RPMI7951 (cell line): ENCODE measurements at places on chromosomes 5 and 9. TPM values are rescaled to one million over a fixed set of nuclear protein-coding genes. Genes with fewer than 3 reads are reported as not detected.

CTSV gene
- total RNA-seq = 9.1 TPM in 2 replicates

NME5 gene
- 0.29 and 0.36 TPM in 2 replicates for total RNA-seq

C6 gene
- not detected in 2 replicates for total RNA-seq

HTR1A gene
- not detected in 2 replicates for total RNA-seq

NTRK2 gene
- under 0.01 and 0.20 TPM in 2 replicates for total RNA-seq

C9orf50 gene
- not detected in 2 replicates for total RNA-seq

STC2 gene
- 46.1 and 68.5 TPM in 2 replicates for total RNA-seq

ABCA1 gene
- 20.8 TPM in 2 replicates for total RNA-seq

ADRA1B gene
- not detected in 2 replicates for total RNA-seq

MYMK gene
- total RNA-seq = not detected in 2 replicates

UGT3A2 gene
- total RNA-seq = 0.39 TPM in 1 of 2 replicates, not detected in the other

PCDH12 gene
- total RNA-seq = not detected in 2 replicates

COL5A1 gene
- total RNA-seq = 138 and 179 TPM in 2 replicates

FCN1 gene
- total RNA-seq = not detected in 2 replicates

ACSL6 gene
- total RNA-seq = not detected in 2 replicates

OBP2B gene
- total RNA-seq = not detected in 2 replicates

SPATA31D4 gene
- total RNA-seq = not detected in 2 replicates

PDZD2 gene
- total RNA-seq = under 0.01 and 0.10 TPM in 2 replicates

SHOC1 gene
- not detected in 2 replicates for total RNA-seq

PCDH1 gene
- total RNA-seq = 1.6 and 2.2 TPM in 2 replicates

ZFP62 gene
- total RNA-seq = 15.0 and 16.0 TPM in 2 replicates

GMCL2 gene
- total RNA-seq = not detected in 2 replicates

TNC gene
- 167 and 188 TPM in 2 replicates for total RNA-seq

ZNF366 gene
- not detected in 2 replicates for total RNA-seq

ST8SIA4 gene
- total RNA-seq = 0.36 and 0.39 TPM in 2 replicates

WDR38 gene
- total RNA-seq = 0.12 and 0.20 TPM in 2 replicates

TRPM3 gene
- 0.10 TPM in 1 of 2 replicates, not detected in the other for total RNA-seq

SMU1 gene
- total RNA-seq = 27.5 and 28.1 TPM in 2 replicates

ADGRD2 gene
- total RNA-seq = not detected in 2 replicates

KIAA0825 gene
- 1.5 and 2.3 TPM in 2 replicates for total RNA-seq

TMEM174 gene
- not detected in 2 replicates for total RNA-seq

OTP gene
- under 0.01 TPM in 1 of 2 replicates, not detected in the other for total RNA-seq

FBN2 gene
- total RNA-seq = 0.59 and 0.72 TPM in 2 replicates

SLCO6A1 gene
- 0.29 and 0.60 TPM in 2 replicates for total RNA-seq

GAPT gene
- not detected in 2 replicates for total RNA-seq

MEIKIN gene
- total RNA-seq = not detected in 2 replicates

OR1Q1 gene
- not detected in 2 replicates for total RNA-seq

HTR4 gene
- total RNA-seq = not detected in 2 replicates

FOXE1 gene
- total RNA-seq = not detected in 2 replicates

LECT2 gene
- total RNA-seq = not detected in 2 replicates

NTNG2 gene
- total RNA-seq = 0.36 and 1.6 TPM in 2 replicates

SCGB3A2 gene
- not detected in 2 replicates for total RNA-seq

PRRX2 gene
- total RNA-seq = not detected in 2 replicates

OGN gene
- not detected in 2 replicates for total RNA-seq

LCN9 gene
- not detected in 2 replicates for total RNA-seq

ZBTB34 gene
- total RNA-seq = 2.6 and 4.0 TPM in 2 replicates

ENTREP1 gene
- 0.10 TPM in 1 of 2 replicates, not detected in the other for total RNA-seq

SH3TC2 gene
- 9.3 and 13.0 TPM in 2 replicates for total RNA-seq
